GM12878 (cell line): ENCODE measurements at places on chromosomes 12 and 14. TPM values are rescaled to one million over a fixed set of nuclear protein-coding genes. Genes with fewer than 3 reads are reported as not detected.

Gene C12orf54
- polyA plus RNA-seq, result 1.5 and 2.6 TPM in 2 replicates

Gene COL2A1
- polyA plus RNA-seq, result 0.19 TPM in 1 of 2 replicates, not detected in the other

Gene CDKN3
- polyA plus RNA-seq, result 141 and 149 TPM in 2 replicates

Gene KRT83
- not detected in 2 replicates for polyA plus RNA-seq

Gene CCDC38
- polyA plus RNA-seq, result not detected in 2 replicates

Gene ABHD4
- polyA plus RNA-seq, result 14.3 and 14.4 TPM in 2 replicates

Gene ANO4
- polyA plus RNA-seq, result not detected in 2 replicates

Gene GLIPR1L1
- 0.48 TPM in 1 of 2 replicates, not detected in the other for polyA plus RNA-seq

Gene TCL1B
- not detected in 2 replicates for polyA plus RNA-seq

Gene ARHGEF25
- 0.14 TPM in 1 of 2 replicates, not detected in the other for polyA plus RNA-seq

Gene SPRYD3
- polyA plus RNA-seq, result 25.7 and 26.2 TPM in 2 replicates

Gene KRT71
- polyA plus RNA-seq, result not detected in 2 replicates

Gene COPZ1
- polyA plus RNA-seq, result 192 and 206 TPM in 2 replicates

Gene MSI1
- not detected in 2 replicates for polyA plus RNA-seq

Gene EIF4B
- polyA plus RNA-seq, result 123 and 126 TPM in 2 replicates

Gene HOXC12
- polyA plus RNA-seq, result not detected in 2 replicates

Gene NFATC4
- polyA plus RNA-seq, result 2.6 and 2.9 TPM in 2 replicates

Gene CRADD
- 13.2 and 14.4 TPM in 2 replicates for polyA plus RNA-seq

Gene TMTC2
- polyA plus RNA-seq, result 0.14 and 0.40 TPM in 2 replicates

Gene CLBA1
- polyA plus RNA-seq, result 0.62 and 1.0 TPM in 2 replicates

Gene RBMS2
- 2.7 TPM in 2 replicates for polyA plus RNA-seq

Gene SERPINA3
- polyA plus RNA-seq, result not detected in 2 replicates

Gene C1S
- polyA plus RNA-seq, result 0.27 and 0.32 TPM in 2 replicates

Gene CTSG
- not detected in 2 replicates for polyA plus RNA-seq

Gene TMEM229B
- polyA plus RNA-seq, result 1.3 and 1.6 TPM in 2 replicates

Gene GARIN6
- polyA plus RNA-seq, result not detected in 2 replicates

Gene HOXC6
- polyA plus RNA-seq, result 0.54 TPM in 1 of 2 replicates, not detected in the other
